ENCODE measurements at places on chromosomes 2 and 18.

DNA sequence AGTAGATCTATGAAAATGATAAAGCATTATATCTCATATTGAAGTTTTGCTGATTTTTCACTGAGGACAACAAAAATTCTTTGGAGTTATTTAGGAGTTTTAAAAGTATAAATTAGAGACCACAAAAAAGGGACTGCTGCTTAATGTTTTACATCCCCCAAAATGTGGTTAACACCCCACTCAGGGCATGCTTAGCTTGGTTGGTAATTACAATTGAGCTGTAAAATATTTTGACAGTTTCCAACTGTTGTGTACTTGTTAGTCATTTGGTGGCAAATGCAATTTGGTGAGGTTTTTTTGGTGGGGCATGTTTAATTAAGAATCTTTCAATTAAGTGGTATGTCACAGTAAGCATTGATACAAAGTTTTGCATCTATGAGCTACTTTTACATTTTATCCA lies 137.3 kb upstream of the OTX1 start:
- no peak for DNase-seq

GRCh38 chr18:50989711-50990110 lies 21.9 kb downstream of the ELAC1 start:
- DNase-seq = no peak

- DNase-seq = no peak
Measured at GRCh38 chr2:104746299-104746698, 107.6 kb upstream of the POU3F3 start.

DNA sequence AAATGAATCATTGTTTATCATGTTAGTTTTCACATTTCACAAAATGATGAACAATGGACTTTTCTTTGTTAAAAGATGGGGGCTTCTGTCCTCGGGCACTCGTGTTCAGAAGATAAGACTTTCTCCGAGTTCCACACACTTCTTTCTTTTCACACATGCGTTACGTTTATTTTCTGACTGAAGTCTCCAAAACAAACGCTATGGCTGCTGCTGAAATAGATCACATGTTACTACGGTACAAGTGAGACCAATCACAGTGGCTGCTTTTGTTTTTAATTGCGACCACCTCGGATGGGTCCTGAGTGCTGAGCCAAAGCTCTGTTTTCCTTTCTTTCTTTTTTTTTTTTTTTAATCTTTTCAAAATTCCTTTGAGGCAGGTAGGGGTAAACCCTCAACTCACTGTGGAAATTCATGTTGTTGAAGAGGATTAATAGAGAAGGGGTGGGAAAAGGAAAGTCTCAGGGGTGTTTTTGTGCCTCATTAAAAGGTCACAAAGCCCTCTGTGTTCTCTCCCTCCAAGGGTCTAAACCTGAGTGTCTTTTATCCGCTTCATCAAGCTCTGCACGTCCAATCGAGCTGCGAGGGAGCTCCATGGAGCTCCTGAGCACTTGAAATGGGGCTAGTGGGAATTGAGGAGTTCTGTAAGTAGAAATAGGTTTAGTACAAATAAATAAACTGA lies 48.2 kb downstream of the ARL4C start:
- peak; percentile 89 for DNase-seq

DNA sequence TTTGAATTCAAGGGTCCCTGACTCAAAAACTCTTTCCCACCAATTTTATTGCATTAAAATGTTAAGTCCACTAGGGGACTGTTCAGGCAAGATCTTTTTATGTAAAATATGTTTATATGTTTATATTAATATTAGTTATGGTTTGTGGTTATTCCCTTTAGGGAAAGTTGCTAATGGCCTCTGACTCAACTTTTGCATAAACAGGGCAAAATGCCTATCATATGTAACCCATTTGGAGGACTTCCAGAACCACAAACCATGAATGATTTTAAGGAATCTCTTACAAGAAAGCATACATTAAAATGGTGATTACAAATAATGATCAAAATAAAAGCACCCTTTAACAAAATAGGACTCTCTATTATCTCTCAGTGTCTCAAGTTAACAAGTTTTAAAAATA lies 1484.5 kb upstream of the ZEB2 start:
- no peak for DNase-seq

DNA sequence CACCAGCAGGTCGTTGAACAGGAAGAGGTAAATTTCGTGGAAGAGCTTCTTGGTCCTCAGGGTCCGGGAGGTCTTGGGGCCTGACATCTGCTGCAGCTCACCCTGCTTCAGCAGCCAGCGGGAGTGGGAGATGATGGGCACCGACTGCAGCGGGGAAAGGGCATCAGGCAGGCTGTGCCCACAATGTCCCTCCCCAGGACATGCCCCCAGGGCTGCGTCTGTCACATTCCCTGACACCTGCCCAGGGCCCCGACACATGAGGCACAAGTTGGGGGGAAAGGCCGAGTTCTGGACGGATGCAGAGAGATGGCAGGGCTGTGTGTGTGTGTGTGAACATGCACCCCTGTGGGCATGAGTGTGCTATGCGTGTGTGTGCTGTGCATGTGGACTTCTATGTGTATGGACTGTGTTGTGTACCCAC lies 13.9 kb downstream of the SNORC start:
- DNase-seq = no peak

DNA sequence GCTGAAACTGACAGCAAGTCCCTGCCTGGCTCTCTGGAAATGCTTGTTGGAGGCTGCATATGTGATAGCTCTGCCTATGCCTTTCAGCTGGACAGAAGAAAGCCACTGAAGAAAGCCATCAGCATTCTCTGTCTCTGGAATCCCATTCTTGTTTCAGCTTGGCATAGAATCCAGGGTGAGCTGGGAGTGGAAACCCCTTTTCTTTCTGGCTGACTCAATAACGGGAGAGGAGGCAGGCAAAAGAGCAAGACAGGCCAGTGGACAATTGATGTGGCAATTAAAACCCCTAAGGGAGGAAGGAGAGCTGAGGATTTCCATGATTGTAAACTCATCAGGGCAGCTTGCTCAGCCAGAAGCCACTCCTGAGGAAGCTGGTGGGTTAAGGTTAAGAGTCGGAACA lies 208.1 kb downstream of the CLIP4 start:
- no peak for DNase-seq

- DNase-seq = no peak
Measured at GRCh38 chr2:54274781-54275242, 18.8 kb upstream of the TSPYL6 start.

DNA sequence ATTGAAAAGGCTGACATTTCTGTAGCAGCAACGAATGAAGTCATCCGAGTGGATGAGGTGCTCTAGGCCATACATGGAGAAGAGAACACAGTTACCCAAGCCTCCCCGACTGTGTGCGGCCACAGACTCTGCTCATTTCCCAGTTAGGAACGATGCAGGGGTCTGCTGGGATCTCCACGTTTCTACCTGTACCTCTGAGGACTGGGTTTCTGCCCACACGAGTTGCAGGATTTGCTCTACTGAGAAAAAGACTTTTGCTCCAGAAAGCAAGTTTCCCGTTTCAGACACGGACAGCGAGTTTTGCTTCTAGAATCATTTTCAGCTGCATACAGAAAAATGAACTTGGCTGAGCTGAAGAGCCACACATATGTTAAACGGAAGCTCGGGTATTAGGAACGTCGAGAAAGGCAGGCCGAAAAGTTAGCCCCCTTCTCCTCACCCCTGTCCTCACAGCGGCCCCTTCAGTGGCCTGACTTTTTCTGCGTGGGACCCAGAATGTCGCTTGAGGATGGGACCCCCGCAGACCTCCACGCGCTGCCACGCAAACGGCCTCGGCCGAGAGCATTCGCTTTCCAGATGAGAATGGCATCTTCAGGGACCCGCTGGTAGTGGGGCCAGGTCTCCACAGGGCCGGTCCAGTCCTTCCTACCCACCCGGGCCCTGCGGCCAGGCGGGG lies 582 bp upstream of the RAB31 start:
- no peak for DNase-seq

- no peak for DNase-seq
Measured at GRCh38 chr2:8309131-8309530, 372.7 kb upstream of the ID2 start.

DNA sequence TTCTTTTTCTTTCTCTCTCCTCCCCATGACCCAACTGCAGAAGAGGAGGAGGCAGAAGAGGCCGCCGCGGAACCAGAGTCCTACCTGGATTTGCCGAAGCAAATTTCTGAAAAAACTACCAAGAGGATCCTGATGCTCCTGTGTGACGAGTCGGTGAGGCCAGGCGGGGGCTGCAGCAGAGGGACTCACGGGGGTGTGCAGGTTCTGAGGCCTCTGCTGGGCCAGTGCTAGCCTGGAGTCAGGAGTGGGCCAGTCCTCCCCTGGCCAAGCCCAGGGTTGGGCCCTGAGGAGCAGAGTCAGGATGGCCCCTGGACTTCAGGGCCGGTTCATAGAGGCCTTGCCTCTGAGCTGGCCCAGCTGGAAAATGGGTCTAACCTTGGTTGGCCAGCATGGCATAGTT lies 29.3 kb downstream of the OTOF start:
- no peak for DNase-seq

DNA sequence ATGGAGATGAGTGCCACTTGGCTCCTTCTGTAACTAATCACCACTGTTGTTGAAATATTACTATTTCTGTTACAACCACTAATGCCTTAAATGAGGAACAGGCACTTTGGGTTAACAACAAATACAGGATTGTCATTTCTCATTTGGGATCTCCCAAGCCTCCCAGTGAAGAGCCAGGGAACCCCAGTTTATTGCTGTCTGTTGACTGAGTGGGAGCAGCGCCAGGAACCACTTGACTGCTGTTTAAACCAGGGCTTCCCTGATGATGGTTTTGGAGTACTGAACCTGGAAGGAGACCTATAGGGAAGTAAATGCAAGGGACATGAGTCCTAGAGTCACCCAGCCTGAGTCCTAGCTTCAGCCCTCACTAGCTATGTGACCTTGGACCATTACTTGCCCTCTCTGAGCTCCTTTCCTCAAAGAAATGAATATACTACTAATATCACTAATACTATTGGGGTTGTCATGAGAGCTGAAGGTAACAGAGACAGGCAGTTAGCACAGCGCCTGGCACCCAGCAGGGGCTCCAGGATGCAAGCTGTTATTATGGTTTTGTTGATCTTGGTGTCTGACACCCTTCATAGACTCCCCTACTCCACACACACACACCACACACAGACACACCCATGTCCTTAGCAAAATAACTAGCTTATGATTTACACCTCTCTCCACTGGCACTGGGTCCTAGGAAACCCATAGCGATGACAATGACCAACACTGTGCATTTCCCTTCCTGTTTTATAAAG lies 104.2 kb upstream of the FZD7 start:
- DNase-seq = no peak
